ENCODE measurements at places on chromosomes 5 and 9. TPM values are rescaled to one million over a fixed set of nuclear protein-coding genes. Genes with fewer than 3 reads are reported as not detected.

CSNK1G3 gene
- total RNA-seq: 39.9 TPM

FAT2 gene
- 0.79 TPM for total RNA-seq

PSAT1 gene
- 39.4 TPM for total RNA-seq

RNF208 gene
- 7.5 TPM for total RNA-seq

DDX31 gene
- total RNA-seq: 12.4 TPM

FAM151B gene
- total RNA-seq: 4.7 TPM

AIF1L gene
- total RNA-seq: 9.3 TPM

DNAH5 gene
- 3.5 TPM for total RNA-seq

WDR38 gene
- not detected for total RNA-seq

ARL10 gene
- 6.0 TPM for total RNA-seq

TLN1 gene
- 314 TPM for total RNA-seq

LPAR1 gene
- 23.3 TPM for total RNA-seq

DDX4 gene
- total RNA-seq: not detected

ANXA2R gene
- 2.9 TPM for total RNA-seq

TUSC1 gene
- total RNA-seq: 10.6 TPM

TNC gene
- total RNA-seq: 329 TPM

TRIM7 gene
- total RNA-seq: 5.7 TPM

ANKRD31 gene
- 0.16 TPM for total RNA-seq

CATSPER3 gene
- 0.42 TPM for total RNA-seq

GAPT gene
- 2.6 TPM for total RNA-seq

PNPLA7 gene
- 2.9 TPM for total RNA-seq

KIAA0825 gene
- total RNA-seq: 6.3 TPM

ANKRD18A gene
- total RNA-seq: 7.0 TPM

ATOSB gene
- 26.1 TPM for total RNA-seq

DND1 gene
- 0.71 TPM for total RNA-seq

HTR1A gene
- not detected for total RNA-seq

PCDHGA2 gene
- 3.6 TPM for total RNA-seq

PAPPA gene
- total RNA-seq: 9.8 TPM

PPP2CA gene
- 121 TPM for total RNA-seq

TERT gene
- 0.13 TPM for total RNA-seq

RNF183 gene
- total RNA-seq: not detected

SLC25A2 gene
- total RNA-seq: not detected

NR4A3 gene
- 4.9 TPM for total RNA-seq

OBP2B gene
- total RNA-seq: not detected

TMEFF1 gene
- total RNA-seq: not detected

ASPN gene
- total RNA-seq: 2.1 TPM

GBGT1 gene
- total RNA-seq: 45.1 TPM

TMEM161B gene
- 16.3 TPM for total RNA-seq

TRIM36 gene
- total RNA-seq: 4.4 TPM

CD274 gene
- 21.1 TPM for total RNA-seq

BAAT gene
- 1.0 TPM for total RNA-seq

CDH12 gene
- total RNA-seq: not detected

C7 gene
- total RNA-seq: 253 TPM

HRCT1 gene
- total RNA-seq: 3.1 TPM

CARTPT gene
- total RNA-seq: not detected

GPRIN1 gene
- 2.6 TPM for total RNA-seq

PRR7 gene
- total RNA-seq: 2.7 TPM

FAM81B gene
- 0.90 TPM for total RNA-seq

FOXD4L3 gene
- not detected for total RNA-seq

ACTBL2 gene
- 0.16 TPM for total RNA-seq

FCN2 gene
- total RNA-seq: not detected

ARL14EPL gene
- total RNA-seq: not detected

TMC1 gene
- not detected for total RNA-seq

ZFYVE16 gene
- 56.3 TPM for total RNA-seq

FGFR4 gene
- 14.8 TPM for total RNA-seq

GKAP1 gene
- 5.5 TPM for total RNA-seq

AP3B1 gene
- total RNA-seq: 49.3 TPM

IRX4 gene
- not detected for total RNA-seq

Measured in left lung (tissue), 14 donors.